ENCODE measurements at places on chromosomes 12 and 14.

DNA sequence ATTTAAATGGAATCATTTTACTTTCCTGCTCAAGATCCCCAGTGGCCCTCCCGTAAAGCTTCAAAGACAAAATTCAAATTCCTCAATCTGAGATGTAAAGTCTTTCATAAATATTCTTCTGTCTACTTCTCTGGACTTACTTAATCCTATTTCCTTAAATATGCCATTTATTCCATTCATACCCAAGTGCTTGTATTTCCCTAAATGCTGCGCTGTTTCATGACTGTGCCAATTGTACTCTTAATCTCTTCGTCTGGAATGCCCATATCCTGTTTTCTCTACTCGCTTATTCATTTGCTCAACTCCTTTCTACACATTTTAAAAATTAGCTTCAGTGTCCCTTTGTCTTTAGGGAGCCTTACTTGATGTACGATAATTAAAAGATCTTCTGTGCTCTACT, 280.1 kb downstream of the CPNE8 start:
- DNase-seq: no peak

- DNase-seq: no peak
These were observed 11.7 kb upstream of the KRT73 start for GRCh38 chr12:52630008-52630500.

DNA sequence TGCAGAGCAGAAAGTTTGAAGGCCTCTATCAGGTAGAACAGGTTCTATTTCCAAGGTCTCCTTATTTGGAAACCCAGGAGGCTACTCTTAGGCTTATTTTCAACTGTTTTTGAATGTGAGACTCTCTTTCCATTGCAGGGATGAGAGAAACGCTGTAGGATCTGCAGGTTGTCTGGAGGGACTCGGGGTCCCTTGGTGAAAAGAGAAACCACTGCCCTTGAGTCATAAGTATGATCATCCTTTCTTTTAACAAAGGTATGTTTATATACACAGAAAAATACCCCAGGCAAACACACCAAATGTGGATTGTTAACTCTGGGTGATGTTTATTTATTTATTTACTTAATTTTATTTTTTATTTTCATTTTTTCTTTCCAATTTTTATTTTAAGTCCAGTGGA, 57.8 kb upstream of the MAX start:
- DNase-seq: no peak

GRCh38 chr14:66511849-66512248, 3.9 kb downstream of the GPHN start:
- DNase-seq: no peak

GRCh38 chr12:92404921-92405320, 259.3 kb upstream of the BTG1 start:
- no peak for DNase-seq

DNA sequence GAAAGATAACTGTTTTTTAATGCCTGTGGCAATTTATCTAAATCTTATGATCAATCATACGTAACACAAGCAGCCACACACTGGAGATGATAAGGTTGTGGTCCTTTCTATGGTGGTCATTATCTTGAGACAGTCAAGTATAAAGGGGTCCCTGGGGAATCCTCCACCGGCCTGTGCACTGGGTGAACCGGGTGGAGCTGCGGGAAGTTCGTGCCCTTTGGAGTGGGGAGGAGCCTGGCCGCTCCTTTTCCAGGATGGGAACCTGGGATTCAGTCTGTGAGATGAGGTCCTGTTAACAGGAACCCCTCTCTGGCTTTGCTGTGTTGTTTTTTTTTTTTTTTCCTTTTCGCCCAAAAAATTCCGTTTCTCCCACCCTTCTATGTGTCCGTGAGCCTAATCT, 167.5 kb upstream of the RPL10L start:
- no peak for DNase-seq

DNA sequence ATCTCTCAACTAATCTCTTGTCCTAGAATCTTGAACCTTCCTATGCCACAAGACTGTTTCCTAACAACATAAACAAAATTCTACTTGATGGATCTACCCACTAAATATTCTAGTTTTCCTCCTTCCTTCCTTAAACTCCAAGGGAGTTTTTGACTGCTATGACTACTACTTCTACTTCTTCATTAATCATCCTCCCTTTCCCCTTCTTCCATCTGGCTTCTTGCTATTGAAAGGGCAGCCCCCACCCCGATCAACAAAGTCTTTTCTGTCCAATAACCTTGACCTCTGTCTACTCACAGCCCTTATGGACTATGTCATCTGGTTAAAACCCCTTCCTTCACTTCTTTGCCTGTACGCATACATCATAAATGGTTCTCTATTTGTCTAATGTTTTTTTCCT, 5.6 kb downstream of the LTA4H start:
- DNase-seq: no peak

DNA sequence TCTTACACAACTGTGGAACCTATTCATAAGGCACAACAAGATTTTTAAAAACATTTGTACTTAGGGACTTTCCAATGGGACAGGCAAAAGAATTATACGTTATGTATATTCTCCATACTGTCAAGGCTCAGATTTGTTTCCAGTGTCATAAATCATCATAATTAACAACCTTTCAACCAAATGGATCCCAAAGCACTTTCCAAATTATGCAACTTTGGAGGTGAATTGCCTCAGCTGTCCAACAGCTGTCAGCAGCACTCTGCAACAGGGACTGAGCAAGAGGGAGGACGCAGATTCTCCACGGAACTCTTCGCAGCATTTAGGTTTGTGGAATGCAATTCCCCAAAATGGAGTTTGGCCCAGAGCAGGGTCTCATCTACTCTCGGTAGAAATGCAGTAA, 186.6 kb downstream of the PAX9 start:
- DNase-seq: no peak

DNA sequence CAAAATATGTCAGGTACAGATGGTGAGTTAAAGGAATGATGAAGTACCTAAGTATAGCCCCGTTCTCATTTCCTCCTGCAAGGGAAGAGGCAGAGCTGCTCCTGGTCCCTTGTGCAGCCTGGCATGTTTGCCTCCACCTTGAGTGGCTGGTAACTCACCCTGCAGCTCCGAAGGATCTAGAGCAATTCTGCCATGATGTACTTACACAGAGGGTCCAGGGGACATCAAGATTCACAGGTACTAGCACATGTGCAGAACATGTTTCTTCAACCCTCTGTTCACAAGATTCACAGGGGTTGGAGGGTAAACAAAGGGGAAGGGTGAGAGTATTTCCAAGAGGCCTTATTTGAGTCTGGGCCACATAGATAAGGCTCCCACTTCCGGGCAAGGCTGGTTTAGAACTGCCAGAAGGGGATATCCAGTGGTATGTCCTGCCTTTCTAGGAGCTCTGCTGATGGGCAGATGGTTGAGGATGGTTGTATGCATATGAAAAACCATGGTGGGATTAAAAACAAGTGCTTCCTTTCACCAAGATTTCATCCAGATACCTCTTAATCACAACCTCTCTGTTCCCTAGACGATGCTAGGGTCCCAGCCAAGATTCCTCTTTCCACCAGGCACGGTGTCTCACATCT, 7.7 kb downstream of the DCTN2 start:
- DNase-seq: no peak

GRCh38 chr12:106269150-106269771, 21.4 kb upstream of the CKAP4 start:
- no peak for DNase-seq

DNA sequence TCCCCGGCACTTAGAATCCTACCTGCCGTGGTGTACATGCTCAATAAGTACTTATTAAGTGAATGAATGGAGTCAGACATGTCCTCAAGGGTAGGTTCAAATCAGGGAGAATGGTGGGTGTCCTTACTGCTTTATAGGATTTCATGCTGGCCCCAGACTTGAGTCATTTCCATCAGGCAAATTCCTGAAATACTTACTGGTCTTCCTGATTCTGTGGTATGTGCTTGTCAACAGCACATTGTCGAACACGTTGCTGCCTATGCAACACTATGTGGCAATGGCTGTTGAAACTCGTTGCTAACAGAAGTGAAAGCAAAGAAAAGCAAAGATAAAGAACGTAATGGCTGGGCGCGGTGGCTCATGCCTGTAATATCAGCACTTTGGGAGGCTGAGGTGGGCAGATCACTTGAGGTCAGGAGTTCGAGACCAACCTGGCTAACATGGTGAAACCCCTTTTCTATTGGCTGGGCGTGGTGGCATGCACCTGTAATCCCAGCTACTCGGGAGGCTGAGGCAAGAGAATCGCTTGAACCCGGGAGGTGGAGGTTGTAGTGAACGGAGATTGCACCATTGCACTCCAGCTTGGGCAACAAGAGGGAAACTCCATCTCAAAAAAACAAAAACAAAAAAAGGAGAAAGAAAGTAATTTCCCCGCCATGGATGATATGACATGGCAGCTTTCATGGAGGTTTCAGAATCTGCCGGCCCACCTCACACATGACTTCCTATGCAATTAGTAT, 214.9 kb downstream of the ZFP36L1 start:
- DNase-seq: peak; percentile 98

DNA sequence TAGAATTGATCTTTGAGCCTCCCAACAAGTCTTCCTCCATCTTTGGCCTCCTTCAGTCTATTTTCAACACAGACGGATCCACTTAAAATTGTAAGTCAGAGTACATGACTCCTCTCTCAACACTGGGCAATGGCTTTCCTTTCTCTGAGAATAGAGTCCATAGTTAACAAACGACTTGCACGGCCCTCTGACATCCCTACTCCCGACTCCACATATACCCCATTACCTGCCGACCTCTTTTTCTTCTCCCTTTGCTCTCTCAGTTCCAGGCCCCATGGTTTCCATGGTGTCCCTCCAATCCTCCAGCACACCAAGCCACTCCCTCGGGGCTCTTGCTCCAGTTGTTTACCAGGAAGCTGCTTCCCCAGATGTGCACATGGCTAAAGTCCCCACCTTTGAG, 84.7 kb downstream of the DNAI7 start:
- DNase-seq: no peak

GRCh38 chr14:104694475-104694950, 5.1 kb downstream of the INF2 start:
- no peak for DNase-seq

GRCh38 chr12:27840229-27840999, 60.4 kb upstream of the MANSC4 start:
- DNase-seq: peak; percentile 21

DNA sequence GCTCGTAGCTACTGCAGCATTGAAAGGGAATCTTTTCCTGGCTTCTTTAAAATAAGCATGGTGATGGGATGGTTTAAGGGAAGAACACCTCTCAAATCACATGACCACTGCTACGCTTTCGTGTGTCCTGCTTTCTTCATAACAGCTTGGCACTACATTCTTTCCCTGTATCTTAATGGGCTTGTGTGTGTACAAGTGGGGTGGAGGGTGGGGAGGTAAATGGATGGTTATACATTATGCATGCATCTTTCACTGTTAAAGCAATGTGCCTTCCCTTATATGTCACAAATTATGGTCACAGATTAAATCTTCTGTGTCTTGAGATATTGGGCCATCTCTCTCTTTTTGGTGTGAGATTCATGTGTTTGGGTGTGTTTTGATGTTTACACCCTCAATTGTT, 169.4 kb upstream of the GARIN2 start:
- no peak for DNase-seq

DNA sequence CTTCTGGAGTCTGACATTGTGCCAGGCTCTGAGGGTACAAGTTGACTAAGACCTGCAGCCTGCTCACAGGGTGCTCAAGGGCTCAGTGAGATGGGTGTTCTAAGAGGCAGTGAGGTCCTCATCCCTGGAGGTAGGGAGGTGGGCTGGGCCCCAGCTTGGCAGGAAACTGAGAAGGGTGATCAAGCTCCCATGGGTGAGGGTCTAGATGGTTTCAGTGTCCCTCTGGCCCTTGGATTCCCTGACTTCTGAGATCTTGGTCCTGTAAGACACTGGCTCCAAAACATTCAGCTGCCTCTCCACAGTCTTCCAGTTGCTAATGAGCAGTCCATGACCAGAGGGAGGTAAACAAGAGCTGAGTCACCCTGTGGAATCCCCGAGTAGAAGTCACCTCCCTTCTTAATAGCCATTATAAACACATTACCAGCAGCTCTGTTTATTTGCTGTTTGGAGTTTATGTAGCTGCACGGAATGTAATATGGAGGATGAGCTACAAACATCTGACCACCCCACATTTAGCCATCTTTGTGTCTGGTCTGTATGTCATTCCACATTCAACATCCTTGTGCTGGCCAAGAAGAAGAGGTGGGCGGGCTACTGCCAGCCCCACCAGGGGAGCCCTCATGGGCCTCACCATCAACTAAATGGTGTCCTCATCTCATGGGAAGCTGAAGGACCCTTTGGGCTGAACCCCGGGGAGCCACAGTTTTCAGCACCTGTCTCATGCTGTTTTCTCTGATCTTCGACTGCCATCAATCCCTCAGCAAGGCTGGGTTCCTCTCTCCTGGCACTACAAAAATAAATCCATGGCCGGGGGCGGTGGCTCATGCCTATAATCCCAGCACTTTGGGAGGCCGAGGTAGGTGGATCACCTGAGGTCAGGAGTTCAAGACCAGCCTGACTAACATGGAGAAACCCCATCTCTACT, 37.2 kb upstream of the BDKRB2 start:
- peak; percentile 68 for DNase-seq

- DNase-seq: peak; percentile 77
These were observed 31.3 kb upstream of the SMUG1 start for GRCh38 chr12:54220092-54220557.

DNA sequence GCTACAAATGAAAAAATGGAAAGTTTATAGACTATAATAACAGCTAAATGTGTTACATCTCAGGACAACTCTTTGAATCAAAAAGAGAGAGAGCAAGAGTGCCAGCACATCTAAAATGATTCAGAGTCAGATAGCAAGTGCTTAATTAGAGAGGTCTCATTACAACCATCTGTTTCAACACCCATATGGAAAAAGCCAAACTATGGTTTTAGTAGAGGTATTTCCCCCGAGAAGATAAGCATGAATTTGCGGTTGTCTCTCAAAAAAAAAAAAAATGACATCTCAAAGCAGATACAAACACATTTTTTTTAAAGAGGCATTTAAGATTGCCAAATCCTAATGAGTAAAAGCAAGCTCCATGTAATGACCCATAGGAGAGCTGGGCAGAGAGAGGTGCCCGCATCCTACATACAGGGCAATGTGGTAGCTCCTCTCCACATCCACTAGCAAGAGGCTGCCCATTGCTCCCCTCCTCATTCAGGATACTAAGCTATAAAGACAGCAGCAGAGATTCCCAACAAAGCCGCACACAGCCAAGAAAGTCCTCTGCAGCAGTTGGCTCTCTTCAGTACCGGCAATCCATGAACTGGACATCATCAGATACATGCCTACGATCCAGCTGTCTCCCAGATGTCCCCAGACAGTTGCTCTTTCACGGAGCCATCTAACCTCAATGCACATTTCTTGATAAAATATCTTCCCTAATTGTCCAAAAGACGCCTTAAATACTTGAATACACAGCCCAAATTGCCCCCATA, 100.4 kb downstream of the EFCAB11 start:
- DNase-seq: peak; percentile 67

- DNase-seq: no peak
These were observed 13.7 kb upstream of the ST8SIA1 start for GRCh38 chr12:22348208-22348607.

GRCh38 chr12:106258226-106258625, 10.4 kb upstream of the CKAP4 start:
- no peak for DNase-seq

GRCh38 chr14:81298911-81299310, 78.2 kb upstream of the GTF2A1 start:
- DNase-seq: no peak

All from fibroblast of skin of scalp (primary cell).